Stimulated activated CD8-positive, alpha-beta memory T cell treated with anti-CD3 and anti-CD28 coated beads, Interleukin-2, amount 100 ng/mL, for 48 hours (primary cell): ENCODE measurements at places on chromosomes 13 and 19.

DNA sequence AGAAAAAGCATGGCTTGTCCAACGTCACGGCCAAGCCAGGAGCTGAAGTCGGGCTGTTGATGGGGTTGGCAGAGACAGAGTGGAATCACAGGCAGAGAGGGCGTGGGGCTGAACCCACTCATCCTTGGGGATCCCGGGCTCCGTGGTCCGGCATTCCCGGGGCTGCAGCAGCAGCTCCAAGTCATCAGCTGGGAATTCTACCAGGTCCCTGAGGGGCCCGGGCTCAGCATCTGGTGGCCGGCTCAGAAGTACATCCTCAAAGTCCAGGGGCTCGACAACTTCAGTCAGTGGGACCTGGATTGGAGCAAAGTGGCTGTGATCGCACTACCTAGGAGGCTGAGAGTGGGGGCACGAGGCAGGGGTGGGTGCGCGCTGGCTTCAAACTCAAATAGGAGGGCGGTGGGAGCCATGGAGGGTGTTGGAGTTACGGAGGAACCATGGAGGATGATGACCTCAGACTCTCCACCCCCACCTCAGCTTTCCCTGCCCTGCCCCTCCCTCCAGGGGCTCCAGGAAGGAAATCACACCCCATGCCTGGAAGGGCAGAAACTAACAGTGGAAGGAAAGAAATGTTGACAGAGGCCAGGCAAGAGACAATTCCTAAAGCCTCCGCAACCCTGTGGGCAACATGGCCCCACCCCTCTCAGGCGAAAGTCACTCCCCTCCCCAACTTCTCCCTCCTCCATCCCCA, 9.5 kb downstream of the DOCK6 start:
- DNase-seq, result no peak

DNA sequence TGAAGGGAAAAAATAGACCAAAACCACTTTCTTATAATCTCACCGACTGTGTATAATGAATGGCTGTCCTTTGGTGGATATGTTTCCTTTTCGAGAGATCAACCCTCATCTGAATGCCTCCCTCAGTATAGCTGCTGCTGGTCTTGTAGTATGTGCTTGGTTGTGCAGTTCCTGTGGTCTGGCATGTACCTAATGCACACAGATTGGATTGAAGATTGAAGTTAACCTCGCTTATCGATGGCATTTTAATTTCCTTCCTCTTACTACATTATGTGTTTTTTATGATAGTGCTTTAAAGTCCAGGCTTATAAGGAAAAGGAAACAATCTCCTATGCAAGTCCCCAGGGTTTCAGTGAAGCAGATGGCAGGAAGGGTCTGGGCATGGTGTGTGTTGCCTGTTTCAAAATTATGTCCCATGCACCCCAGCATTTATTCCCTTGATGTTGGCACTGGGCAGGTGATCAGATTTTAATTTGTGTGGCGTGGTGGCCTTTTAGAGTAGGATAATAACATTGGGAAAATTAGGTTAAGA, 334.1 kb downstream of the SHISA2 start:
- DNase-seq, result no peak

GRCh38 chr19:8663920-8664670, 33.7 kb downstream of the NFILZ start:
- peak; percentile 15 for DNase-seq

DNA sequence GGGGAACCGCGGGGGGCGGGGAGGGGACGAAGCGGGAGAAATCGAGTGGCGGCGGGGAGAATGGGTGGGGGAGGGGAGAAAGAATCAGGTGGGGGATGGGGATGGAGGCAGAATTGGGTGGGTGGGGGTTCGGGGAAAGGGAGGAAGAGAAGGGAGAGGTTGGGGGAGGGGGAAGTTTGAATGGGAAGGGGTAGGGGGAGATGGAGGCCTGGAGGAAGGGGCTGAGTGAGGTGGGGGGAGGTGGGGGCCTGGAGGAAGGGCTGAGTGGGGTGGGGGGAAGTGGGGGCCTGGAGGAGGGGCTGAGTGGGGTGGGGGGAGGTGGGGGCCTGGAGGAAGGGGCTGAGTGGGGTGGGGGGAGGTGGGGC, 403 bp upstream of the ADAMTS10 start:
- DNase-seq, result no peak

DNA sequence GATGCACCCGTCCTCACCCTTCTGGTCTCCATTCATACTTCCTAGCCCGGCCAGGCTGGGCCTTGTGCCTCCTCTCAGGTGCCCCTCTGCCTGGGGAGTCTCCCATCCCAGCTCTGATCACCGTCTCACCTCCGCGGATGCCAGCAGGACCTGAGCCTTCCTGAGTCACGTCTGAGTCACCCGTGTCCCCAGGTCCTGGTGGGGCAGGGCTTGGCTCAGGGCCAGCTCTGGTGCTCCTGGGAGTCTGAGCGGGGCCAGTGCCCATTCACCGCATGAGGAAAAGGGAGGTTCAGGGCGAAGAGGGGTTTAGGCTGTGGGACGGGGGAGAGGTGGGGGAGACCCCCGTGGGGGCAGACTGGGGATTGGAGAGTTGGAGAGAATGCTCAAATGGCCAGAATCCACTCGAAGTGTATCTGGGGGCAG, 593 bp downstream of the ATP8B3 start:
- no peak for DNase-seq

- no peak for DNase-seq
Observed at GRCh38 chr19:3234800-3235199, 10.3 kb downstream of the CELF5 start.

GRCh38 chr13:63110466-63110865, 1694.8 kb upstream of the PCDH20 start:
- no peak for DNase-seq

DNA sequence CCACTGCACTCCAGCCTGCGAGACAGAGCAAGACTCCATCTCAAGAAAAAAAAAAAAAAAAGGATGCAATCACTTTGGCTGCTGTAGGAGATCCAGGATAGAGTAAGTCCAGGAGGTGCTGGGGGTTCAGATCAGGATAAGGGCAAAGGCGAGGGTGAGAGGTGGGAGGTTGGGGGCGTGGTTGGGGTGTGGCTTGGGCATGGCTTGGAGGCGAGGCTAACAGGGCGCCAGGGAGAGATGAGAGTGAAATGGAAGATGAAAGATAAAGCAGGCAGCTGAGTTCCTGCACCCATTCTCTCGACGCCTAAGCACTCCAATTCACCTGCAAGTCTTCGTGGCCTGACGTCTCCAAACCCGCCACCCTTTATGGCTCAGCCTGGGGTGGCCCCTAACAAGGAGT, 25.0 kb upstream of the ZNRF4 start:
- no peak for DNase-seq

DNA sequence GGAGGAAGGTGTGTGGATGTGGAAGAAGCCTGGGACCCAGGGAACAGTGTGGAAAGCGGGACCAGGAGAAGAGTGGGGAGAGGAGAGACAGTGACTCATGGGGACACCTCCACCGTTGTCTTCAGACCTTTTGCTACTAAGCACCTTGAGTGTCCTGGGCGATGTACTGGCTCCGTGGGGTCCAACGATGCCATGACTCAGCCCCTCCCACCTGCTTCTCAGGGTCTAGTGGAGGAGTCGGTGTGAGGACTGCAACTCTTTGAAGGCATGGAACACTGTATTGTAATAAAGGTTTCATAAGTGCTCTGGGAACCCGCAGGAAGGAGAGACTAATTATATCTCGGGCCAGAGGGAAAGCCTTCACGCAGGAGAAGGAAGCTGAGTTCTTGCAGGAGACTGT, 166.9 kb upstream of the KL start:
- no peak for DNase-seq

DNA sequence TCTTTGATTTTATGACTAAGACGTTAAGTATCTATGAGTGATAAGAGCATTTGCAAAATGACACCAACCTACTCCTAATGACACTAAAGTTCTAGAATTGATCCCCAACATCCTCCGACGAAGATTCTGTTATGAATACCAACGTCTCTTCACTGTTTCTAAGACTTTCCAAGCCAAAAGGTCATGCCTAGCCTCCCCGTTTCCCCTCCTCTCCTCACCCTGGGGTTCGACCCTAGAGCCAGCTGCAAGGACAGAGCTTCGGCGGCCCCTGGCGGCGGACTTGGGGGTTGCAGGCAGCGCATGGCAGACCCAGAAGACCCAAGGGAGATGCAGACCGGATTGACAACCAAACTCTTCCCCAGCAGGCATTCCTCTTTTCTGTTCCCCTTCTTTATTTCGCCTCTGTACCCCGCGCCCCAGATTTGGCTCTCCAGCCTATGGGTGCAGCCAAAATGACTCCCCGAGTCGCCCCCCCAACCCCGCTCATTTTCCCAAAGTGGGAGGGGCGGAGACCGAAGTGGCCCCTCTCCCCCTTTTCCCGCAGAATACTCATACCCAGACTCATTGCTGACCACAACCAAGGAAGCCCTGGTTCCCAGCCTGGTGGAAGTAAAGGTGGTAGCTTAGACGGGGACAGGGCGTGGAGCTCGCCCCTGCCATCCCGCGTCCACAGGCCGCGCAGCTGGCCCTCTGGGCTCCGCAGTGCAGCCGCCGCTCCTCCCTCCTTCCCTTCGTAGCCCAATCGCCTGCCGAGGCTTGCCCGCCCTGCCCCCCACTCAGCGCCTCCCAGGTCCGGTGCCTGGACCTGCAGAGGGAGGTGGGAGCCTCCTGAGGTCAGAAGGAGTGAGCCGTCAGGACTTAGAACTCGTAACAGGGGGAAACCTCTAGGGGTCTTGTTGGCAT, 4.1 kb upstream of the EML2 start:
- peak; percentile 91 for DNase-seq

GRCh38 chr19:46840498-46840942, 10.1 kb downstream of the AP2S1 start:
- DNase-seq, result peak; percentile 15

GRCh38 chr19:56310462-56310861, 4.2 kb downstream of the ZSCAN5A start:
- no peak for DNase-seq

GRCh38 chr19:6374711-6375410, 872 bp downstream of the PSPN start:
- no peak for DNase-seq

GRCh38 chr19:46723023-46723461, 6.1 kb upstream of the PRKD2 start:
- no peak for DNase-seq

- DNase-seq, result no peak
Observed at GRCh38 chr13:44132710-44133109, 240.9 kb upstream of the SERP2 start.

GRCh38 chr13:113367771-113368170, 3.8 kb upstream of the GRTP1 start:
- DNase-seq, result no peak

GRCh38 chr13:101795025-101795424, 342.6 kb downstream of the ITGBL1 start:
- no peak for DNase-seq

GRCh38 chr19:18349524-18350128, 9.2 kb downstream of the PGPEP1 start:
- peak; percentile 15 for DNase-seq

GRCh38 chr13:114102131-114102520, 30.3 kb downstream of the RASA3 start:
- no peak for DNase-seq

- DNase-seq, result no peak
Observed at GRCh38 chr13:27728271-27728670, 64.0 kb upstream of the GSX1 start.

DNA sequence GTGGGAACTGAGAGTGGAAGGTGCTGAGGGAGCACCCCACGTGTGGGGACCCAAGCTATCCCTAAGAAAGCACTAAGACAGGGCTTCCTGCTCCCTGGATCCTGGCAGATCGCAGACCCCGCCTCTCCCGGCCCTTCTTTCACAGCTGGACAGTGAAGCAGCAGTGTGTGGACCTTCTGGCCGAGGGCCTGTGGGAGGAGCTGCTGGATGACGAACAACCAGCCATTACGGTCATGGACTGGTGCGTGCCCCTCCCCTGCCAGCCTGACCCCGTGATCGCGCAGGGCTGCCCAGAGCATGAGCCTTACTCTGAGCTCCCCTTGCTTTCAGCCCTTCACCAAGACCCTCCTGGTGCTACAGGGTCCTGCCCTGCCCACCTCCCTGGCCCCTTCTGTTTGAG, 2.3 kb downstream of the NCCRP1 start:
- no peak for DNase-seq

- DNase-seq, result no peak
Observed at GRCh38 chr13:100124265-100124664, 35.4 kb downstream of the PCCA start.

- no peak for DNase-seq
Observed at GRCh38 chr19:42443944-42444398, 1.2 kb upstream of the CXCL17 start.

DNA sequence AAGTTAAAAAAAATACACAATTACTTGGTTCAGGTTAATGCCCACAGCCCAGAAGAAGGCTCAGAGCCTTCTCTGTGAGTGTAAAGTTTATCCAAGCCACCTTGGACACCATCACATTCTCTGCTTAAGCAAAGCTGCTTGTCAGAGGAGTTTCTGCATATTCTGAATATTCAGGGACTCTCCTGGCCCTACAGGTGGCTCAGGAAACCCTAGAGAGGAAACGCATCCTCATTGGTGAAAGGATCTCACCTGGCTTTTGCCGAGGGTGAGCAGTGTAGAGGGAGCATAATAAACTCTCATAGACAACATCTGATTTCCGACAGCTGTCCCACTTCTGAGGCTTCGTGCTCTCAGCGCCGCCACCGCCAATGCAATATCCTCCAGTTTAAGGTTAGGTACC, 239.9 kb upstream of the TSHZ3 start:
- no peak for DNase-seq
